ENCODE measurements at places on chromosomes 7 and 10. TPM values are rescaled to one million over a fixed set of nuclear protein-coding genes. Genes with fewer than 3 reads are reported as not detected.

The GARIN1A gene
- 3.4 TPM for total RNA-seq

The VAX1 gene
- 2.5 TPM for total RNA-seq

The NUPR2 gene
- total RNA-seq = not detected

The SPRN gene
- total RNA-seq = 13.1 TPM

The CDHR3 gene
- 28.8 TPM for total RNA-seq

The SH2D4B gene
- 1.6 TPM for total RNA-seq

The CCDC146 gene
- 23.5 TPM for total RNA-seq

The LMOD2 gene
- total RNA-seq = not detected

The MYH16 gene
- total RNA-seq = not detected
